ENCODE measurements at places on chromosomes 7 and 10.

DNA sequence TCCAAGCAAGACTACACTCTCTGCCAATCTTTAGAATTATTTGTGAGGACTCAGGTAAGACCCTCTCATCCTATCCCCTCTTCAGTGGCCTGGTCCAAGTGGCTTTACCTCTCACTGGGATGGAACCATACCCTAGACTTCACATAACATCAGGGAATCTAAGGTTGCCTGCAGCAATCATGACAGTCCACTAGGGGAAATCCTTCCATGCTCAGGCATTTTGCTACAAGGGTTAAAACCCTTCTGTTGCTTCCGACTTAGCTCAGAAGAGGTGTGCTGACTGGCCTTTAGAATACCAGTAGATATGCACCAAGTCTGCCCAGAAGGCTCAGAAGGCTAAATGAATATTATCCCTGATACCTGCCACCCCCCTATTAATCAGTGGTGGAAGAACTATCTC lies 24.9 kb upstream of the NPS start:
- DNase-seq = no peak

DNA sequence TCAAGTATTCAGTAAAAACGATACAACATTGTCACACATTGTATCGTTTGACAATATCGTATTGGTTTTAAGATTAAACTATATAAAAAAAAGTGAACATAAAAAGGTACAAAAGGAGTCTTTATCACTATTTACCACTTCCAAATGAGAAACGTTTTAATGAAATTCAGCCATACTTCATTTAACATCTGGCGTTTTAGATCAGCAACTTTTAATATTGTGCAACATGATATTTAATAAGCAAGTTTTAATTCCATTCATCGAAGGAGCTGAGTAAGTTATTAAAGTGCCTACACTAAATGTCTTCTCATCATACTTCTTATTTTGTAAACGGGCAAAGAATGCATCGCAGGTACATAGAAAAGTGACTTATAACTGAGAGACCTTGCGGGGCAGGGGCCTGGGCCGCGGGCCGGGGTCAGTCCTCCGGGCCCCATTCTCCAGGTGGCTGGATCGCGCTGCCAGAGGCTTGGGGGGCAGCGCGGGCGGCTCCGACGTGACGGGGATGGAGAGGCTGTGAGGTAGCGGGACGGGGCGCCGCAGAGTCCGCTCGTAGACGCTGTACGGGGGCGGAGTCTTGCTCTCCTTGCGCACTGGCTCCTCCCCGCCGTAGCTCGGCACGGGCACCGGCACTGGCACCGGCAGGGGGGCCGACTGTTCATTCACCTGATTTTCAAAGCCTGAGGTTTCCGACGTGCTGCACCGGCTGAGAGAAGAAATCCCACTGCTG lies 165.8 kb upstream of the IMMP2L start:
- no peak for DNase-seq

GRCh38 chr10:31083765-31084184 lies 52.1 kb upstream of the ZNF438 start:
- DNase-seq = peak; percentile 20

DNA sequence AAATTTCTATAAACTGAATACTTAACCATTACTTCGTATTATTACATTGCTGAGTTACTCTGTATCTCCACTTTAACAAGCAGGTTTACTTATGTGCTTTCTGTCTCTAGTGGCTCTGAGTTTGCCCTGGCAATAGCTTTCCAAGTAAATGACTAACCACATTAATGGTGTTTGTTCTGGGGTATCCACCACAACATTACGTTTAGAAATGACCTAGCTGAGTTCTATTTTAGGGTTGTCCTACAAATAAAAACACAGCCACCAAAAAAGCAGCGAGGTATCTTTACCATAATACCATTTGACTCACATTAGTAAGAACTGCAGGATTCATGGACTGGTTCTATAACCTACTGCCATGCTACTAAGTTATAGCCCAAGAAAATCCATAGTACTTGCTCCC lies 83.1 kb downstream of the HIBADH start:
- no peak for DNase-seq

- DNase-seq = no peak
Observed at GRCh38 chr10:33986016-33986415, 651.5 kb upstream of the NRP1 start.

- no peak for DNase-seq
Observed at GRCh38 chr10:6108072-6108471, 19.2 kb downstream of the RBM17 start.

DNA sequence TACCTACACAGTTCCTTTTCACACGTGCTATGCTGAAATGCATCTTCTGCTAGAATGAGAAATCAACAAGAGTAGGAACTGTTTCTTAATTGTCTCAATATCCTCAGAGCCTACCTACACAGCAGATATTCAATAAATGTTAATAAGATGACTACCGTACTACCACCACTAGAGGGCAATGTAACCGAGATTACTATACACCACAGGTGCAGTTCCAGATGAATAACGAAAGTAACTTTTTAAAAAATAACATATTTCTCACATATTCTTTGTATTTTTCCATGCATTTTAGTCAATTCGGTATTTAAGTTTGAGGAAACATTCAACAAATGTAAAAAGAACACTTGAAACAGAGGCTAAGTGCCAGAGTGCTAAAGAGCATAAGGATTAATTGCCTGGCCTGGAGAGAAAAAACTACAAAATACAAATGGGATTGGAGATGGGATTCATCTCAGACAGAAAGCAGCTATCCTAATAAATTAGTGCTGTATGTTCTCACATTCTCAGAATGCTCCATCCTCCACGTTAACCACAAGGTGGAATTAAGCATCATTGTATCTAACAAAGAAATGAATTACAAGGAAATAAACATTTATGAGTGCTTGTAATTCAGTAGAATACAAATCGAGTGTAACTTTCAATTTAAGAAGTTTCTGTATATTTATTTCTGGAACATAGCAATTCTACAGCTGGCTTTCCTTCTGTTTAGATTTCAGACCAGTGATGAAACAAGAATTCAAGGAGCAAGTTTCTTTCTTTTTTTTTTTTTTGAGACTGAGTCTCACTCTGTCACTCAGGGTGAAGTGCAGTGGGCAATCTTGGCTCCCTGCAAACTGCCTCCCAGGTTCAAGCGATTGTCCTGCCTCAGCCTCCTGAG lies 20.3 kb upstream of the HECTD2 start:
- DNase-seq = peak; percentile 54

DNA sequence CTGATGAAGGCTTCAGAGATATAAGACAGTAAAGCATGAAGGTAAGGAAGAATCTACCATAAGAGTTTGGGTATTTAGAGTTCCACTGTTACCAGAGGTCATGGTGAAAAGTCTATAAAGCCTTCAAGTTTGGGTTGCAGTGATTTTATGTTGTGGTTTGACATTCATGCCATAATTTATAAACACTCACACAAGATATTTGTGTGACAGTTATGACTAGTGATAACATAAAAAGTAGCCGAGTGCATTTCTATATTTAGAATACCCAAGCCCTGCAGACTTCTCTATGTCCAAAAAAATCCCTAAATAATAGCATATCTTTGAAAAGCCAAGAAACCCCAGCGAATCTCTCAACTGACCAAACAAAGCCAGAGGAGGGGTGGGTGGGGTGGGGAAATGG lies 229.9 kb downstream of the CXCL12 start:
- no peak for DNase-seq

GRCh38 chr7:140611641-140612040 lies 29.0 kb downstream of the DENND2A start:
- DNase-seq = no peak

DNA sequence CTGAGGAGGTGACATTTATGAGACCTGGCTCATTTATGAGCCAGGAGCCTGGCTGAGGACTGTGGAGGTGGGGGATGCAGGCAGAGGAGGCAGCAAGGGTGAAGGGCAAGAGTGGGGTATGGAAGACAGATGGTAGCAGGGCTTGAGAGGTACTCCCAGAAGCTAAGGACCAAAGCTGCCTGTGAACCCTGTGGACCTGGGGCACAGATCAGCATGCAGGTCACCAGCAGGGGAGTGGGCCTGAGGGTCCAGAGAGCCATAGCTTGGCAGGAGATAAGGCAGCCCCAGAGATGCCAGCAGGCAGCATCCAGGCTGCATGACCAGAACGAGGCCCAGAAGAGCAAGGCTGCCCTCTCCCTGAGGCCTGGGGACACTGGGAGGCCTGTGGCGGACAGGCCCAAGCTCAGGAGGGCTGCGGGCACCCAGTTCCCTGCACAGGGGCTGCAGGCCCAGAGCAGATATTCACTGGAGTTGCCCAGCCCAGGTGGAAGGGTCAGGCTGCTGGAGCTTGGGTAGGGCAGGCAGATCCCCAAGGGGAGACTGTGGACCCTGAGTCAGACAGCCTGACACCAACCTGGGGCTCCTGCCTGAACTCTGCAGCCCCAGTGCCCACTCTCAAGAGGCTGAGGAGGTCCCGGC lies 3.4 kb downstream of the GPR15LG start:
- DNase-seq = no peak

- no peak for DNase-seq
Observed at GRCh38 chr10:70911386-70911785, 23.0 kb upstream of the PCBD1 start.

DNA sequence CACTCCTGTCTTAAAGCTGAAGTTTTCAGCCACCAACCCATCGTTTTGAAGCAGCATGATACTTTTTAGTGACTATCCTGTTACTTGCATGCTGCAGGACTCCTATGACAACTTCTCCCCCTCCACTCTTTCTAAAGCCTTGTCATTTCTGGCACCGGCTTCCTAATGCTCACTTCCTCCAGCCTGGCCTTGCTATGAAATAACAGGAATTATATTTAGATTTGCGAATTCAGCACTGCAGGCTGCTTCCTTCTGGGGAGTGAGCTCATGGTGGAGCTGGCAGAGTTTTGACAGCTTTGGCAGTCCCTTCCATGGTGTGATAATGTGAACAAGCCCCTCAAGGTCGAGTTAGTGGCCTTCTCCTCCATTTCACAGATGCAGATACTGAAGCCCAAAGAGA lies 13.4 kb downstream of the BLNK start:
- DNase-seq = no peak

DNA sequence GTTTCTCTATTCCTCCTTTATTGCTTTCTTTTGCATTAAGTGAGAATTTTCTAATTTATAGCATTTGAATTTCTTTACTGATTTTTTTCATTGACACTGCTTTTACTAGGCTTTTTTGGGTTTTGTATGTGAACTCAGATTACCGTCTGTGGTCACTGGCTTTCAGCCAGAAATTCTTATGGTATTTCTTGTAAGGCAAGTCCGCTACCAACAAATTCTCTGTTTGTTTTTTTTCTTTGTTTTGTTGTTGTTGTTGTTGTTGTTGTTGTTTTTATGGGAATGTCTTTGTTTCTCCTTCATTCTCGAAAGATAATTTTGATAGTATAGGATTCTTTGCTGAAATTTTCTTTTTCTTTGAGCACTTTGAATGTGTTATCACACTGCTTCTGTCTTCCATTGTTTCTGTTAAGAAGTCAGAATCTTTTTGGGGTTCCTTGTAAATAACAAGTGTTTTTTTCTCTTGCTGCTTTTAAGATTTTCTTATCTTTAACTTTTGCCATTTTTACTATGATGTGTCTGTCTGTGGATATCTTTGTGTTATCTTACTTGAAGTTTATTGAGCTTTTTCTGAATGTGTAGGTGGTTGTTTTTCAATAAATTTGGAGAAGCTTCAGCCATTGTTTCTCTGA lies 7.2 kb downstream of the NET1 start:
- DNase-seq = no peak

DNA sequence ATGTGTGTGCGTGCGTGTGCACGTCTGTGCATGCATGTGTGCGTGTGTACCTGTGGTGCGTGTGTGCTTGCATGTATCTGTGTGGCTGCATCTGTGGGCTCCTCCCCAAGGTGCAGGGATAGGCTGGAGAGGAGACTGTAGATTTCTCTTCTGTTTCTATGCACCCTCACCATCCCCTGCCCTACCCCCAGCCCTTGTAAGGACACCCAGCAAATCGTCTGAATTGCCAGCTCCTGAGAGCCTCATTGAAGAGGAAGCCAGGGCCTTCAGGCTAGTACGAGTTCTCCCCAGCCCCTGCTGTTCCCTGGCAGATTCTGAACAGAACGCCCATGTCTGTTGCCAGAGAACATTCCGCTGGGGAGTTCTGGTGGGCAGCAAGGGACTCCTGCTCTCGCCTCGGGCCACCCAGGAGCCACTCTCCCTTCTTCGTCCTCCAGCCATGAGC lies 17.0 kb upstream of the TRIM8 start:
- DNase-seq = no peak

DNA sequence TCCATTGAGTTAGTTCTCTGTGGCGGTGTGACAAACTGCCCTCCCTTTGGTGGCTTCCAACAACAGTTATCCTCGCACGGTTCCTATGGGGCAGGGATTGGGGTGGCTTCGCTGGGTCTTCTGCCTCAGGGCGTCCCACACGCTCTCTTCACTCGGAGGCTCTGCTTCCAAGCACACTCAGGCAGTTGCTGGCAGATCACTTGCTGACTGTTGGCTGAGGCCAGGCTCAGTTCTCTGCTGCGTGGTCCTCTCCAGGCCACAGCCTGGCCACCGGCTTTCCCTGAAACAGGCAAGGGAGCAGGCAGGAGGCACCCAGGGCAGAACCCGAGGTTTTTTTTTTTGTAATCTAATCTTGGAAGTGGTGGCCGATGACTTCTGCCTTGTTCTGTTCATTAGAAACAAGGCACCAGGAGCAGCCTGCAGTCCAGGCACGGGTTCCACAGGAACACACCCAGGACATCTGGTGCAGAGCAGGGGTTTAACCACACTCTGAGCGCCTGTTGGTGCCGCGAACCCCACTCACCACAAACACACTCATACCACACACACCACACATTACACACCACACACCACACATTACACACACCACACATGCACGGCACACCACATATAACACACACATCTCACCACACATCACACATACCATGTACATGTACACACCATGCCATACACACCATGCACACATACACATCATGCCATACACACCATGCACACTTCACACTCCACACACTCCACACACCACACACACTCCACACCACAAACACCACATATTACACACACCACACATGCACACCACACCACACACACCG lies 112.2 kb downstream of the PTPN20 start:
- DNase-seq = no peak

DNA sequence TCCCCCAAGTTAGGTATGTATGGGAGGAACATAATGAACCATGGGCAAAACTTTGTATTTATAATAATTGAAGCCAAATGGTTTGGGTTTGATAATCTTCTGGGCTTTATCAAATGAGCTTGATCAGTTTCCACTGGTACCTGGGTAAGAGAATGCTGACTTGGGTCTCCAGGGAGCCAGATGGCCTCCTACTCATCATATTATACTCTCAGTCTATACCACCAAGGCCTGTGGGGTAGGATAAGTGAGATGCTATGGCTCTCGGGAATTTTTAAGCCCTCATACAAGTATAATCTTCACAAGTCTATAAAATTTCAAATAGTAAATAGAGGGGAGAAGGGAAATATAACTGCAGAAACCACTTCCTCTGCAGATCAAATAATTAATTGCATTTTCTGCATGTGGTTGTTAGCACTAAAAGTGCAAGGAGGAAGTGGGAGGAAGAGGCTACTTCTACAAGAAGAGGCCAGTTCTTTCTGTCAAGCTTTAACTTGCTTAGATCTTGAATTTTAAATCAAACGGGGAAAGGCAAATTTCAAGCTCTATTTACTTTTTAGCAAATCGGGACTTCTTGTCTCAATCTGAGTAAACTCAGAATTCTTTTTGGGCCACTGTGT lies 349.0 kb downstream of the SORCS1 start:
- DNase-seq = no peak

GRCh38 chr10:35379226-35380137 lies 43.2 kb downstream of the CCNY start:
- DNase-seq = no peak

- DNase-seq = peak; percentile 63
Observed at GRCh38 chr10:15168291-15168785, at the start of gene NMT2. NMT2 (minus strand) TSS chr10:15168693; CDS start chr10:15168612, 81 bp downstream.

GRCh38 chr10:43982250-43982649 lies 333.6 kb upstream of the ZNF32 start:
- no peak for DNase-seq

All from HepG2 (cell line).